ENCODE measurements at places on chromosomes 5 and 9. TPM values are rescaled to one million over a fixed set of nuclear protein-coding genes. Genes with fewer than 3 reads are reported as not detected.

DNA sequence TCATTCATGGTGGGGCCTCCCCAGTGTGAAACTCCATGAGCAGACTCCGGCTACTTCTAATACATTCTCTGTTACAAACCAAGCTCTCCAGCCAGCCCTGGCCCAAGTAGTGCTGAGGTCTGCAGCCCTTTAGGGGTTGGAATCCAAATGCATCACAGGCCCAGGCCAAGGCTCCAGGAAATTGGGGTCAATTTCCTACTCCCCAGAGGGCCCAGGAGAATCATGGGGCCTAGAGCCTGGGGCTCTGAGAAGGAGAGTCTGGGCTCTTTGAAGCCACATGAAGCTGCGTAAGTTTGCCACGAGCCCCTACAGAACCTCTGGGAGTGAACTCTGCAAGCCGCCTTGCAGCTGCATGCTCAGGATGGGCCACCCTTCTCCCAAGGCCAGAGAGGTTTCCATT is 206.4 kb downstream of the PAPPA start:
- no peak for DNase-seq

DNA sequence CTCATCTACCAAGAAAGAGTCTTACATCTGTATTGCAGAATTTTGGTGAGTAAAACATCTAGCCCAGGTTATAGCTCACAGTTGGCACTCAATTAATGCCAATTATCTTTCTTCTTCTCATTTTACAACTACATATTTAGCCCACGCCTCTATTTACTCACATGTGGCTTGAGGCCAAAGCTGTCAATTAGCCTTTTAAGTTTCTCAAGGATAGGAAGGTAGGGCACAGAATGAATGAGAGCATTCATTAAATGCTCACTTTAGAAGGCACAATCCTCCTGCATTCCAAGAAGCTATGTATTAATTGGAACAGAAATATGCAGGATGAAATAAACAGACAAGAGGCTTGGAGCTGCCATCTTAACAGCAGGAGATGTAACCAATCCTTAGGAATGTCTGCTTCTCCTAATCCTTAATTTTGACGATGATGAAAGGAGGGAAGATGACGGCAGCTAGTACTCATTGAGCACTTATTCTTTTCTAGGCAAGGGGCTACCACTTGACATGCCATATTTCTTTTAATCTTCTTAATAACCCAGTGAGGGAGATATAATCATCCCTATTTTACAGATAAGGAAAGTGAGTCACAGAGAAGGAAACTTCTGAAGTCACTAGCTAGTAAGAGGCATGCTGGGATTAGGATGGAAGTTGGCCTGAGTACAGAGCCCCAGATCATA is 30.8 kb upstream of the PANK3 start:
- no peak for DNase-seq

DNA sequence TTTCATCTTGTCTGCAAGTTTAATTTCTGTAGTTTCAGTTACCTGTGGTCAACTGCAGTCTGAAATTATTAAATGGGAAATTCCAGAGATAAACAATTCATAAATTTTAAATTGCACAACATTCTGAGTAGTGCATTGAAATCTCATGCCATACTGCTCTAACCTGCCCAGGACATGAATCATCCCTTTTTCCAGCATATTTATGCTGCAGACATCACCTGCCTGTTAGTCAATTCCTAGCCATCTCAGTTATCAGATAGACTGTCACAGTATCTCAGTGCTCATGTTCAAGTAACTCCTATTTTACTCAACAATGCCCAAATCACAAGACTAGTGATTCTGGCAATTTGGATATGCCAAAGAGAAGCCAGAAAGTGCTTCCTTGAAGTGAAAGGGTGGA is 223.0 kb upstream of the GRIA1 start:
- DNase-seq, result no peak

DNA sequence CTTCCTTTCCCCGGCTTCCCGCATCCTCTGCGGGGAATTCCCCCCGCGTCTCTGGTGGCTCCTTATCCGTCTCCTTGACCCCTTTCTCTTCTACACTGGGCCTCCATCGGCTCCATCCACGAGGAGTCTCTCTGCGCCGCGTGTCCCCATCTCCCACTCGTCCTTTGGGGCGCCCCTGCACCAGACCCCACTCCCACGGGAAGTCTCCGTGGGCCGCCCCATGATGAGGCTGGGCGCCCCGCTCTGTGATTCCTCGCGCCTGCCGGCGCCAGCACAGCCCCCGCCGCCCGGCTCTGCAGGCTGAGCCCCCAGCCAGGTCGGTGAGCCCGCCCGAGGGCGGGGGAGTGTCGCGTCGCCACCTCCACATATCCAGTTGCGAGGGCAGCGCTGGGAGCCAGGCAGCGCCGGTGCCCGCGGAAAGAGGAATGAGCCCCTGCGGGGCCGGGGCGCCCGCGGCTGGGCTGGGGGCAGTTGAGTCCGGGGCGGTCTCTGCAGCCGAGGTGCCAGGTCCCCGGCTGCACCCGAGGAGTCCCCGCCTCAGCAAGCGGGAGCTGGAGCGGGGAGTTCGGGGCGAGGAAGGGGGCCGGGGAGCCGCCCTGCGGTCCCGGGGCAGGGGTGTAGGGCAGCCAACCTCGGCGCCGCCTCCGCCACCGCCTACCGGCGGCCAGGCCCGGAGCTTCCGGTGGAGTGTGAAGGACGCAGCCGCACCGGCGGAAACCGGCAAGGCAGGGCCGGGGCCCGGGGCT is 2.1 kb upstream of the TRAF1 start:
- DNase-seq, result peak; percentile 31

PHF24 gene
- not detected for total RNA-seq

DNA sequence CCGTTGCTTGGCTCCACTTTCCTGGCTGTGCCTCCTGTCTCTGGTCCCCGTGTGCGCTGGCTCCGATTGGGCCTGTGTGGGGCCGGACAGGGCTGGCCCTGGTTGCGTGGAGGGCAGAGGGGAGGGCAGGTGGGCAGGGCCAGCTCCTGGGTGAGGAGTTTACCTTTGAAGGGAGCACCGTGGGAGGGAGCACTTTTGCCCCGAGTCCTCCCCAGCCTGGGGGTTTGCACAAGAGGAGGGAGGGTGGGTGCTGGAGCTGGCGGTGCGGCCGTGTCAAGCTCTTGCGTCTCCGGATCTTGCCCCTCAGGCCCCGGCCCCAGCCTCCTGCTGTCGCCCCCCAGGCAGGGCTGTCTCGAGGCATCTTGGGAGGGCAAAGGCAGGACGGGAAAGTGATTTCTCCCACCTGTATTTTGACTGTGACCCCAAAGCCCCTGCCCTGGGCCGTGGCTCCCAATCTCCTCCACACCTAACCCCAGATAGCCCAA is 48.3 kb upstream of the EXOC3 start:
- DNase-seq, result no peak

- no peak for DNase-seq
These were observed 532.4 kb downstream of the CCDC171 start for GRCh38 chr9:16085167-16085726.

CDC25C gene
- total RNA-seq, result 24.4 TPM

DNA sequence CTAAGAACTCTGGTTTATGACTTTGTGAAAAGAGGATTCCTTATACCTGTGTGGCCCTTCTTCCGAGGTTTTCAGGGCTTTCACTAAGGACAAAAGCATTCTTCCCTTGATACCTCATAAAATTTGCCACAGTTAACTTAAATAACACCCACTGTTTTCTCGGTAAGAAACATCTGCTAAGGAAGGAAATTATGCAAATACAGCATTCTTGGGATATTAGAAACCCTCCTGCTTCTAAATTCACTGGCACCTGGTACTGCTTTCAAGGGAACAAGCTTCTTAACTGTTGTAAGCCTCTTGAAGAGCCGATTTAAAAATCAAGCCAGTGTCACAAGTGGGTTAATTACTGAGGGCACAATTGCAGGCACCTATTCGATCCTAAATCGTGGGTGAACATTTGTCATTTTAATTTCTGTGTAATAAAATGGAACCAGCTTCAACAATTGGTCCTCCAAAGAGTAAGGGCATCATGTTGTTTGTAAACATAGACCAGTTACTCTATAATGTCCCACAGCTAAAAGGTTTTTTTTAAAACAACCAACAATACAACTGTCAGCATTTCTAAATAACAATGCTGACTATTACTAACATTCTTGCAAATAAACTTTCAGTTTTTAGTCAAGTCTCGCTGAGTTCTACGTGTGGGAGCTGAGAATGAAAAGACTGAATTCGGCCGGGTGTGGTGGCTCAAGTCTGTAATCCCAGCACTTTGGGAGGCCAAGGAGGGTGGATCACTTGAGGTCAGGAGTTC is 26.6 kb downstream of the AK3 start:
- no peak for DNase-seq

DBH gene
- total RNA-seq, result not detected

DNA sequence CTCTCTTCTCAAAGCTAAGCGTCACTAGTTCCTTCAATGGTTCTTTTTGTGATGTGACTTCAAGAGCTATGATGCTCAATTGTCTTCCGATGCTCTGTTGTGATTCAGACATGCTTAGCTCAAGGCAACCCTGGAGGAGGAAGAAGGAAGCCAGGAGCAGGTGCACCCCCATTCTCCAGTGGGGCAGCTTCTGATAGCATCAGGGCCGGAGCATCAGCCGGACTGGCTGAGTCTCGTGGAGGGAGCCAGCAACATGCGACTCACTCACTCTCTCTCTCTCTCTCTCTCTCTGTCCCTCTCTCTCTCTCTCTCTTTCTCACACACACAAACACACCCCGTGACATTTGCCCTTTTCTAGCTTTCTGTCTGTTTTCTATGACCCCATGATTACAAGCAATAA is 140.2 kb downstream of the HSD17B3 start:
- DNase-seq, result no peak

REEP2 gene
- 5.5 TPM for total RNA-seq

GRCh38 chr5:157184117-157184670 is 3.6 kb downstream of the ITK start:
- peak; percentile 6 for DNase-seq

DNA sequence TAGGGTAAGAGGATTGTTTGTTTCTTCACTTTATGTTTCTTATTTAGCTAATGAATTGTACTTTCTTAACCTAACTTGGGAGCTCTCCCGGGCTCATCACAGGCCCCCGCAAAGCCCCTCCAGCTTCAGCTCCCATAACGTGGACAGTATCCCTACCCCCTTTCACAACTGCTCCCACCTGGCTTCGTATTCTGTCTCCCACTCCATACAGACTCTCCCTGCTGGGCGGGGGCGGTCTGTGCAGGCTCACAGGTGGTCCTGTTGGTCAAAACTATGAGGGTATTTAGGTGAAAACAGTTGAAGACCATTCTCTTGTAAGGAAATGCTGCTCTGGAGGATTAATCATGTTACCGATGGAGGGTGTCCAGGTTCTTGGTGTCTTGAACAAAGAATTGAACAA is 805.3 kb downstream of the SEMA5A start:
- DNase-seq, result no peak

CCL28 gene
- total RNA-seq, result 8.8 TPM

Data from RPMI7951 (cell line).